ENCODE measurements at places on chromosomes 4 and X.

DNA sequence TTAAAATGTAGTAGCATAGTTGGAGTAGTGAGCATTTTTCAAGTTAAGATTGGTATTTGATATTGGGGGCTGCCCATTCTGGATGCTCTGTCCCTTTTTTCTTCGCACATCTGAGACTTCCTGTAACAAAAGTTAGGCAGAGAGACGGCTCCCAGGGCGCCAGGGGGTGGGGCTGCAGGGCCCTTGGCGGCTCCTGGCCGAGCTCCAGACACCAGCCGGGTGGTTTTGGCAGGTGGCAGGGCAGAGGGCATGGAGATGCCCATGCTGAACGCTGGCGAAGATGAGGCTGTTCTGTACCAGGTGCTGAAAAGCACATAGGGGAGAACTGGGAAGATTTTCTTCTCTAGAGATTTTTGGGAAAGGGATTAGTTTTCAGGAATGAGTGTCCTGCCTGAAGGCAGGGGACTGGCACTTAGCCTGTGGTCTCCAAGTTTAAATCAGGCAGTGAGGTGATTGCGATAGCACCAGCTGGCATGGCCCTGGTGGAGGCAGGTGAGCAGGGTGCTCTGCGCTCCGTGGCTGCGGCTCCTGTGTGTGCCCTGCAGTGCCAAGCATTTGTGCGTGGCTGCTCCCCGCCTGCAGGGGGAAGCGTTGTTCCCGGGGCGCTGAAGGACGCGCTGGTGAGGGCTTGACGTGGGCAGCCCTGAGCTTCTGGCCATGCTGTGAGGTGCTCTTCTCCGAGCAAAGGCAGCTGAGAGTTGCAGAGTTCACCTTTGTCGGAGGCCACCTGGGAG lies 23.6 kb upstream of the HGFAC start:
- no peak for DNase-seq

DNA sequence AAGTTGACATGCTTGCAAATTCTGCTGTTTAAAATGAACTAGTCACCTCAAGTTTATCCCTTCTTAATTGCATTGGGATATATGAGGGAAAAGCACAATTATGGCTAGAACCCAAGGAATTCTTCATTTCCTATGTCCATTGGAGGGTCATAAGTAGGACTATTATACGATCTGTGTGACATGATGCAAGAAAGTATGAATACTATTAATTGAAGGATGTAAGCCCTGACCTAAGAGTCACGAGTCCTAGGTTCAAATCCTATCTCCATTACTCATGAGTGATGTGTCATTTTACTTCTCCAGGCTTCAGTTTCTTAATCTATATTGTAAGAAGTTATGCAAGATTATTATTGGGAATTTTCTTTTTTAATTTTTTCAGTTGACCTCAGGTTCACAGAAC lies 542.9 kb upstream of the GRIA3 start:
- no peak for DNase-seq

GRCh38 chrX:10109695-10110094 lies 47.1 kb upstream of the CLCN4 start:
- no peak for DNase-seq

GRCh38 chr4:65665771-65666523 lies 4.3 kb downstream of the EPHA5 start:
- DNase-seq: no peak

DNA sequence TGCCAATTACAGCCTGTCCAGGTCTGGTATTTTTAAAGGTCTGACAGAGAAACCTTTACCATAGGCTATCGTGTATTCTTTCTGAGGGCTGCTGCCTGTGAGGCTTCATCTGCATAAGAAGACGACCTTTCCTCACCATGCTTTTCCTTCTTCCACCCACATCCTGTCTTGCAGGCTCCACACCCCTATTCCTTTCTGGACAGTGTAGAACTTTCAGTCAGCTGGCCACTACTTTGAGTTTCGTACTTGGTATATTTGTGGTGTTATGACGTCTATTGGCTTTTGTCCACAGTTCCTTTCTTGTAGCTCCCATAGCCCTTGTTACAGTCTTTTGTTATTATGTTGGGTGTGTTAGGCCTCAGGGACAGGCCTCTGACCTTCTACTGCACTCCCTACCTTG lies 311.4 kb downstream of the RAPGEF2 start:
- no peak for DNase-seq

- no peak for DNase-seq
Measured at GRCh38 chrX:130726661-130727060, 176.3 kb downstream of the ENOX2 start.

- DNase-seq: no peak
Measured at GRCh38 chr4:150418757-150419410, 163.1 kb upstream of the MAB21L2 start.

GRCh38 chrX:49066690-49067089 lies 7.1 kb downstream of the PRAF2 start:
- DNase-seq: no peak

DNA sequence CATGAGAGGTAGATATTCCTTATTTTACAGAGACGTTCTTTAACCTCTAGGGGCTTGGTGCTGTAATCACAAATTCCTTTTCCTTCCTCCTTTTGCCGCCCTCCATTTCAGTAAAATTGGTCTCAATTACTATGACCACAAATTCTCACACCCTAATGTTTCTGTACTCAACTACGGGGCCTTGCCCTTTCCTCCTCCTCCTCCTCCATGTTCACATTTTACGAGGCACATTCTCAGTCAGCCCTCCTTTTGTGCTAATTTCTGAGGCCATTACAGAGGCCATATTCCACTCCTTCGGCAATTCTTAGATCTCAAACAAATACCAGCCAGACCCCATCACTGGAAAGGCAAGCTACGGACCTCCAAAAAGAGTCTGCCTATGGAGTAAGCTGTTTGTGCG lies 92.1 kb downstream of the SH3KBP1 start:
- DNase-seq: no peak

DNA sequence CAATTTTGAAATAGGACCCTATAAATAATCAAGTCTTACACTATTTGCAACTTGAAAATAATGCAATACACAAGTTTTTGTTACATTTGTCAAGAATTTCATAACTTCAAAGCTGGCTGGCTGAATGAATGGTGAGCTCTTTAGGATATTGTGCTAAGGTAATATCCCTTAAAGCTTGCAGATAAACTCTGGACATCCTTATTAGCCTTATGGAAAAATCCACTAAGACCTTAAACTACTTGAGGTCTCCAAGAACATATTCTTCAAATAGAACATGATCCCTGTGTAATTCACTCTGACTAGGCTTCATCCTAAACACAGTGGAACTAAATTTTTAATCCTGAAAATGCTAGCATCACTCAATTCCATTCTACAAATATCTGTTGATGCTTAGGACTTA lies 199.3 kb downstream of the PACRGL start:
- DNase-seq: no peak

DNA sequence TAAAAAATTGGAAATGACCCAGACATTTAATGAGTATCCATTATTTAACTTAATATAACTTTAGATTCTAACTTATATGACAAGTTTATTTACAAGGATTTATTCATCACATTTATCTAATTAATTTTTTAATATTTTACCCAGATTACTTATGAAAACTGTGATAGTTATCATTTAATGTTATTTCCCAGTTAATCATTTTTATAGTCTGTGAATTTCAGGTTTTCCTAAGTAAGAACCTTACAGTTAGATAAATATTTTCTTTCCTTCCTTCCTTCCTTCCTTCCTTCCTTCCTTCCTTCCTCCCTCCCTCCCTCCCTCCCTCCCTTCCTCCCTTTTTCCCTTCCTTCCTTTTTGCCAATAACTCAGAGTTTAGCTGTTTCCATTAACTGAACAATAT lies 14.8 kb upstream of the FHDC1 start:
- DNase-seq: no peak

Measured in stimulated activated CD8-positive, alpha-beta memory T cell treated with anti-CD3 and anti-CD28 coated beads, Interleukin-7, amount 100 ng/mL, for 24 hours (primary cell).